ENCODE measurements at places on chromosomes 4 and X.

DNA sequence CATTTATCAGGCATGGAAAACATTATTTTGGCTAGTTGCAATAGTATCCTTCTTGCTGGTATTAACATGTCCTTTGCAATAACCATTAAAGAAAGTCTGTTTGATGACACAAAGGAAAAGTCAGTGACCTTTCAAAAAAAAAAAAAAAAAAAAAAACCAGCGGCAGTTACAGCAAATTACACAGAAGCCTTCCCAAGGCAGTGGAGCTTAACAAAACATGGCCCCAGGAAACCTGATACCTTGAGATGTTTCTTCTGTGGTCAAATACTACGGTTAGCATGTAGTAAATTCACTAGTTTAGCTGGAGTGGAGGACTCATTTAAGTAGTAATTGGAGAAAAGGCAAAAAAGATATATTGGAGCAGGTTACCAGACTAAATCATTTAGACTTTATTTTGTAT lies 359.1 kb downstream of the DACH2 start:
- no peak for DNase-seq

DNA sequence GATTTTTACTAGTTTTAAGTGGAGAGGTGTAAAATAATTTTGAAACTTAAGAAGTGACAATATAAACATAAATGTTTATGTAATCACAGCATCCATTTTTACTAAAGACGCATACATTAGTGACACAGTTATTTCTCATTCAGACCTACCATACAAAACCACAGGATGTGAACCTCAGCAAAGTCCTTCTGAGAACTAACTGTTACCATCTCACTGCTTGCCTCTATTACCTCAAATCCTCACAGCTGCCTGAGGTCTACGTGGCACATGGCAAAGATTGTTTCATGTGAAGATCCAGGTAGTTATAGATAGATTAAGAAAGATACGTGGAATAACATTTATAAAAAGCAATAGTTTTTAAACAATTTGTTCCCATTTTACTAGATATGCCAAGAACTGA lies 189.0 kb downstream of the SLITRK2 start:
- no peak for DNase-seq

DNA sequence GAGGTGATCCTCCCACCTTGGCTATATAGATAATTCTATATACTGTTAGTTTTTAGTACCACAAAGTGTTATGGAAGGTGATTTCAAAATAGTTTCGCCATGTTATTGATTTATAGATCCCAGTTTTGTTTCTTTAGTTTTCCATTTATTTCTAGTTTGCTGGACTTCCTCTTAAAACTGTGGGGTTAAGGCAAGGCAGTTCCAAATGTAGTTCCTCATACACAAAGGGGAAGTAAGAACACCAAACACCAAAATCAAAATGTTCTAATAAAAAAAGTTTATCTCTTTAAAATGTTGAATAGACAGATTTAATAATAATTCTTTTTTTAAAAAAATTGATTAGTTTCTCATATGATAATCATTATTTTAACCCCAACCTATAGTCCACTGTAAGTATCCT lies 6.8 kb upstream of the CISD2 start:
- no peak for DNase-seq

DNA sequence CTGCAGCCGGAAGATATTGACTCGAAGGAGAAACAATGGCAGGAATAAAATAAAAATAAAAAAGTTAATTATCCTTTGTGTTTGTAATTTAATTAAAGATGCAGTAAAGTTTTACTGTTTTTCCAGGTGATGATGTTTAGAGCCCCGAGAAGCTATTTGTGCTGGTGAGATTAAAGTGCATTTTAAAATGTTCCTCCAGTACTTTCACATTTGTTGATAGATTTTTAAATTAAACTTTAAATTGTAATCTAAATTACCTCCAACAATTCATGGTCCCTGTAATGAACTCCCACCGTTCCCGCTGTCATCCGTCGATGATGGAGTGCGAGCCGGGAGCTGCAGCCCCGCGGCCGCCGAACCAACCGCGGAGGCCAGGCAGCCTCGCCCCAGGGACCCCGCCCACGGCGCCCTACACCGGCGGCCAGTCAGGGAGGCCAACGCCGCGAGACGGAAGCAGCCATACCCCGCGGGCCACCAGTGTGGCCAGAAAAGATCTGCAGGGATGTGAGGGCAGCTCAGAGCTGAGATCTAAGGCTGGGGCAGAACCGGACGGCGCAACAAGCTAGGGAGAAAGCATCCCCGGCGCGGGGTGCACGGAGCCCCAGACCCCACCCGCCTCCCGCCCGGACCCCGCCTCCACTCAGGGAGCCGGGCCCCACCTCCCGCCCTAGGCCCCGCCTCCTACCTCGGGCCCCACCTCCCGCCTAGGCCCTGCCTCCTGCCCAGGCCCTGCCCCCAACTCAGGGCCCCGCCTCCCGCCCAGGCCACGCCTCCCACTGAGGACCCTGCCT lies 104.0 kb downstream of the FAM53A start:
- DNase-seq = peak; percentile 89

- no peak for DNase-seq
Measured at GRCh38 chrX:68840256-68840655, 11.4 kb downstream of the EFNB1 start.

GRCh38 chrX:45186643-45187026 lies 14.0 kb downstream of the DIPK2B start:
- no peak for DNase-seq

DNA sequence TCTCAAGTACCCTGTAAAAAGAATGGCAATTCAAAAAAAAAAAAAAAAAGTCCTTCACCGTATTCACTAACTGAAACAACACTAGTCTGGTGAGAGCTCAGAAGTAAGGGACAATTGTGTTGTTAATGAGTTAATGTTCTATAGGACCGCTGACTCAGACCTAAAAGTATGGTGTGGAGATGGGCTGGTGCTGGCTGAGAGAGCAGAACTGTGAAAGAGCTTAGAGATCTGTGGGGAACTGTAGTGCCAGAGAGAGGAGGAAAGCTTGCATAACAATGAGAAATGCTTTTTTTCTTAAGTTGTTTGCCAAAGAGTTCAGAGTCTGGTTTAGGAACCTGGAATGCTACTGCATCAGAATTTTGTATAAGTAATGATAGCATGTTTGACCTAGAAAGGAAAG lies 65.1 kb downstream of the LHFPL1 start:
- no peak for DNase-seq

GRCh38 chrX:54248309-54248708 lies 65.3 kb upstream of the FAM120C start:
- no peak for DNase-seq

DNA sequence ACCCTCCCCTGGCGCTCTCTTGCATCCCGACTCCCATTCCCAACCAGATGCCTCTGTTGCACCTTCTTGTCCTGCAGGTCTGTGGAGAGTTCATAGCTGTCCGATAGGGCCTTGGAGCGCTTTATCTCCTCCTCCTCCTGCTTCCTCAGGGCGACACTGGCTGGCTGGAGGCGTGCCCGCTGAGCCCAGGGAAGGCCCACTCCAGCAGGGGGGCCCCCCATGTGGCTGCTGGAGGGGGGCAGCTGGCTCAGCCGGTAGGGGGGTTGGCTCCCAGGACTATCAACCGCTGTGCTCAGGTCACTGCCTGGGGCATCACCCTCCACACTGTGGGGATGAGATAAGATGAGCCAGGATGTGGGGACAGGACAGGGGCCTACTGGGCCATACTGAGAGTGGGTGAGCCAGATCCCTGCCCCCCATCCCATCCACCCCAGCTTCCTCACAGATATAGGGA lies 25.6 kb downstream of the IQSEC2 start:
- DNase-seq = no peak

DNA sequence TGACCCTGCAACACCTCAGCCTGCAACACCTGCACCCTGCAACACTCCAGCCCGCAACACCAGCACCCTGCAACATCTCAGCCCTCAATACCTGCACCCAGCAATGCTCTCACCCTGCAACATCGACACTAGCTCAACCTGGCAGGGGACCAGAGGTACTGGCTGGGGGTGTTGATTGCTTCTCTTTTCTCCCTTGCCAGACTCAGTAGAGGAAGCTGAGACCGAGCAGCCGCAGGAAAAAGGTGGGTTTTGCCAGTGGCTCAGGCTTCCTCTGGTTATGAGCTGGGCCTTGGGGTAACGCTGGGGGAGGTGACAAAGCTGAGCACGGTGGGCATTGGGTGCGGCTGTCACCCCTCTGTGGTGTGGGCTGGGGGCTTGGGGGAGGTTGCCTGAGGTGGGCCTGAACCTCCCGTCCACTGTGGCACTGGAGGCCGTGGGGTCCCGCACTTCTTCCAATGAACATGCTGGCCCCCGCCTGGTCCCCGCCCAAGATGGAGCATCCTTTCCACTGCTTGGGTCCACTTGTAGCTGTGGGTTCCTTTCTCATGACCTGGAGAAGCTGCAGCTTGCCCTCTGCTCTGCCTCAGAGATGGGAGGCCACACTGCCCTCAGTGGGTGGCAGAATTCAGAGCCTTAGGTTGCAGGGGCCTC lies 26.0 kb downstream of the SH3TC1 start:
- no peak for DNase-seq

DNA sequence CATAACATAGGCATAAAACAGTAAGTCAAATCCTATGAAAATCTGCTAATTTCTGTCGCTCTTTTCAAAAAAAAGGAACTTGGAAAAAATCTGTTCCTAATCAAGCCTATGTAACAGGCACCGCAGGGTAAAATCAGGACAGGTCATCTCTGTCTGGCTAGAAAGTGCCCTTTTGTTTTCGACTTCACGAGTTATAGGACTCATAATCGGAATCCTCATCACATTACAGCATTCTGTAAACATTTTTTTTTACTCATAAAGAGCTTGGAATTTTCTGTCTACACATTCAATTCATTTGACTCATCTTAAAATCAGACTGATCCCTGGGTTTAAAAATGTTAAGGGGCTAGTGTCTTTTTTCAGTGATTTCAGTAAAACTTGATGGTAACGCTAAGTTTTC lies 181.7 kb upstream of the TBC1D9 start:
- DNase-seq = no peak

- DNase-seq = no peak
Measured at GRCh38 chr4:62531731-62532130, 1331.6 kb downstream of the ADGRL3 start.

DNA sequence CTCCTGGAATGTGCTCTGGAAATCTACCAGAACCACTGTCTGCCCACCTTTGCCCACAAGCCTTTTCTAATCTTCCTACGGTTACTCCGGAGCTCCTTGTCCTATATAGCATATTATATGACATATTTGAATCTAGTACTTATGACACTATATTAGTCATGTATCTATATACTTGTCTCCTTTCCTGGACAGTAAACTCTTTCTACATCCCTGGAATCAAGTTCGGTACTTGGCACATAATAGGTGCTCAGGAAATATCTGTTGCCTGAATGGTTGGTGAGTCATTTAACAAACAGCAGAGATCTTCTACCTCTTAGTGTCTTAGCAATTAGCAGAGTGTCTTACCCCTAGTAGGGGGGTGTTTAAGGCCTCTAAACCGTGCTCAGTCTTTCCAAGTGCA lies 123.6 kb downstream of the RELL1 start:
- DNase-seq = no peak

DNA sequence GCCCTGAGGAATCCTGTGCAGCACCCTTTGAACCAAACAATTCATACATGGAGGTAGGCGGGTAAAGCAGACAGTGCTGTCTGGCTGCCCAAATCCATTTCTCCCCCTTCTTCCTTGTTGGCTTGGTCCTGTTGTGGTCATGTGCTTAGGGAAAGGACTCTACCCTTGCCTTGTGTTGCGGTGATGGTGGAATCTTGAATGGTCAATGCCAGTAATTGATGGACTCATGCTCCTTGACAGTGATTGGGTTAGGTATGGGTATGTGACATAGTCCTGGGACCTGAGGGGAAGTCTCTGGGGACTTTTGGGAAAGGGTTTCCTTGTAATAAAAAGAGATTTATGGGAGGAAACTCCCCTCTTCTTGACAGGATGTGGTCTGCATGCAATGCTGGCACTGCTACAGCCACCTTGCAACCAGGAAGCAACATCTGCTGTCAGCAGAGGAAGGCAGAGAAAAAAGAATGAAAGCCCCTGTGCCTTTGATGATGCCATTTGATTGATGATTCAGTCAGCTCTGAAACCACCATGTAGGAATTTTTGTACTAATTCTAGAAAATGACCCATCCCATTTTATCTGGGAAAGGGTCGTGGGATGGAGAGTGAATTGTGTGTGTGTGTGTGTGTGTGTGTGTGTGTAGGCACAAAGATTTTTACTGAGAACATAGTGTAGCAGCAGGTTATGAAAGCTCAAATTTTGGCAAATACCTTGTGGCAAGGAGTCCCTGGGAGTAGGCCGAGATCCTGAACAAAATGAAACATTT lies 30.0 kb upstream of the HUWE1 start:
- DNase-seq = peak; percentile 37

DNA sequence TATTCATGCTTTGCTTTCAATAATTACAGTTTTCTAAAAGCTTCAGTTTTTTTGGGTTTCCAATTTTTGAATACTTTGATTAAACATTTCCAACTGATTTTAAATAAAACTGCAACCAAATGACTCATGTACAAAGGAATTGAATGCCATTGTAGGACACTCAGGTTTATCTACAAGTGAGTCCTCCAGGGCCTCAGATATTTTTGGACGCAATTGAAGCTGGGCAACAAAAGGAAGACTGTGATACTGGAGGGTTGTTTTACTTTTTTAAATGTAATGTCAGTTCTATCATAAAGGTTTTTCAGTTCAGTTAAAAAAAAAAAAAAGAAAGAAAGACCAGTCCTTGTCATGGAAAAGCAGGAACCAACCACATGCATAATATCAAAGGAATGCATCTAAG lies 64.2 kb downstream of the MAGEA10 start:
- no peak for DNase-seq

GRCh38 chr4:4524364-4524763 lies 17.5 kb downstream of the STX18 start:
- no peak for DNase-seq

- no peak for DNase-seq
Measured at GRCh38 chr4:40710484-40711254, 39.1 kb upstream of the NSUN7 start.

DNA sequence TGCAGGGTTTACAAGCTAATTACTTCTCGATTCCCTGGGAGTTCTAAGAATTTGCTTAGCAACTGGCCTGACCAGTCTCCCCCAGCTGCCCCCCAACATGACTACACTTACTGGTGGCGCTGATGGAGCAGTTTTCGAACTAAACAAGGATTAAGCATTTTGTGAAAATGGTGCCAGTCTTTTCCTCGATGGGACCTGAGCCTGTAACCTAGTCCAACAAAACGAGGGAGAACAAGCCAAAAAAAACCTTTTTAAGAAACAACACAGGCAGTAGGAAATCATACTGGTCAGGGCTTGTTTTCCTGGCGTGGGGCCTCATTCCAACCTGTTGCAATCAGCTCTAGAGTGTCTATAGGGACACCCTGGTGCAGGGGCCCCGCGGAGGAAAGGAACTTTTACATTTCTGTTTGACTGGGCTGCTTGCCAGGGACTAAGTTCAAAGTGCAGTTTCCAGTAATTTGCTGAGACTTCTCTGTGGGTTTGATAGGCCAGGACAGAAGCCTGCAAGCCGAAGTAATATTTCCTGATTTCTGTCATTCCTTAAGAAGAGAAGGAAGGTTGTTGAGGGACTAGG lies 158.7 kb downstream of the SPRY1 start:
- no peak for DNase-seq

Measured in stimulated activated CD8-positive, alpha-beta memory T cell treated with anti-CD3 and anti-CD28 coated beads, Interleukin-7, amount 100 ng/mL, for 48 hours (primary cell).